ENCODE measurements at places on chromosomes 13 and 19. TPM values are rescaled to one million over a fixed set of nuclear protein-coding genes. Genes with fewer than 3 reads are reported as not detected.

GRCh38 chr19:3383121-3383722, 16.8 kb downstream of the NFIC start:
- no peak for DNase-seq

The CCDC169 gene
- total RNA-seq = 2.3 TPM

The RNF17 gene
- not detected for total RNA-seq

DNA sequence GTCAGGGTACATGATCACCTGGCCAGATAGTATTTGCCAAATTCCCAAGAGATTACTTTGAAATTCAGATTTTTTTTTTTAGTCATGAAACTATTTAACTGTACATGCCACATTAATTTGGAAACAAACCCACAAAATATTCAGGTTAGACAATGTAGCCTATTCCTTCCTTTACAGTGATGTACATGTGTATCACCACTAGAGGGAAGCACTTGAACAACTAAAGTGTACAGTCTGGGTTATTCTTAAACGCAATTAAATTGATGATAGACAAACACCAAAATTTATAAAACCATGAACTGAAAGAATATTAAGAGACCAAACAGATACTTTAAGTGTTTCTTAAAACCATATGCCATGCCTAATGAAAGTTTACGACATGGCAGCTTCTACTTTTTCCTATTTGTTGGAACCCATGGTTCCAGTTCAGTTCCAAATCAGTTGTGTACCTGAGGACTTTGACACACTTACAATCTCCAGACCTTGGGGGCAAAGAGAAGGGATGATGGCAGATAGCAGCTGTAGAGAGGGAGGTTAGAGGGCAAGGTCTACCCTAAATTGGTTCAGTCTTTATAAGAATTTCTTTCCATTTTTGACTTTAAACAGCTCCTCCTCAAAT, 52.8 kb downstream of the TNFSF13B start:
- DNase-seq = peak; percentile 20

GRCh38 chr13:93147298-93147645, 79.3 kb upstream of the GPC6 start:
- no peak for DNase-seq

The PEG3 gene
- 0.90 TPM for total RNA-seq

The ZNF132 gene
- total RNA-seq = 6.4 TPM

Data from H4 (cell line).